Activated T-helper 1 cell treated with anti-CD3 and anti-CD28 coated beads, Interleukin-2, amount 50 U/mL, for 16 hours (primary cell): ENCODE measurements at places on chromosomes 2 and 18.

DNA sequence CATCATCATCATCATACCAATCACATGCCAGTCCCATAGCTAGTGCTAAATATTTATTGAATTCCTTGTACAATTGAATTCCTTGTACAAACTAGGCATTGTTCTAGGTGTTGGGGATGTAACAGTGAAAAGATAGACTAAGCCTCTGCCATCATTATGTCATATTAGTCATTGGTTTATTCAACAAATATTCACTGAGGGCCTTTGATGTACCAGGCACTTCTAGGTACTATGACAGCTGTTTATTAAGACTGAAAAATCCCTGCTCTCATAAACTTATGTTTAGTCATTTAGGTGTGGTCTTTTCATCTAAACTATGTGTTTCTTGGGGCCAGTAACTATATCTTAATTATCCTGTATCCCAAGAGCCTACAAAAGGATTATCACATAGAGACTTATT, 412.3 kb upstream of the ETAA1 start:
- DNase-seq: no peak

GRCh38 chr2:72745679-72746368, 80.0 kb downstream of the EXOC6B start:
- no peak for DNase-seq

DNA sequence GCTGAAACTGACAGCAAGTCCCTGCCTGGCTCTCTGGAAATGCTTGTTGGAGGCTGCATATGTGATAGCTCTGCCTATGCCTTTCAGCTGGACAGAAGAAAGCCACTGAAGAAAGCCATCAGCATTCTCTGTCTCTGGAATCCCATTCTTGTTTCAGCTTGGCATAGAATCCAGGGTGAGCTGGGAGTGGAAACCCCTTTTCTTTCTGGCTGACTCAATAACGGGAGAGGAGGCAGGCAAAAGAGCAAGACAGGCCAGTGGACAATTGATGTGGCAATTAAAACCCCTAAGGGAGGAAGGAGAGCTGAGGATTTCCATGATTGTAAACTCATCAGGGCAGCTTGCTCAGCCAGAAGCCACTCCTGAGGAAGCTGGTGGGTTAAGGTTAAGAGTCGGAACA, 208.1 kb downstream of the CLIP4 start:
- no peak for DNase-seq

DNA sequence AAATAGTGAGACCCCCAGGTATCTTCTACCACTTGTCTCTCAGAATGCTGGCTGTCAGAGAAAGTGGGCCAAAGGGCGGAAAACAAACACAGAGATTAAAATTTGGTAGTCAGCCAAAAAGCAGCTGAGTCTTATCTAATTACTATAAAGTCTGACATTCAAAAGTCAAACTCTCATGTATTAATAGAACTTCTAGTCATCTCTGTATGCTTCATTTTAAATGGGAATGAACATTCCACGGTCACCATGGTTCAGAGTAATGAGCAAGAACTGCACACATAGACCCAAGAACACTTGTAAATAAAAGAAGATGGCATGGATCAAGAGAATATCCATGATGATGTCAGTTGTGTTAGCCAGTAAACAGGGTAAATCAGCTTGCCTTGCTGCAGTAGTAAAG, 1267.0 kb upstream of the CHAC2 start:
- no peak for DNase-seq

- no peak for DNase-seq
Observed at GRCh38 chr2:134892282-134893035, 26.2 kb upstream of the CCNT2 start.

- DNase-seq: no peak
Observed at GRCh38 chr2:173286153-173286809, 68.4 kb upstream of the CDCA7 start.

DNA sequence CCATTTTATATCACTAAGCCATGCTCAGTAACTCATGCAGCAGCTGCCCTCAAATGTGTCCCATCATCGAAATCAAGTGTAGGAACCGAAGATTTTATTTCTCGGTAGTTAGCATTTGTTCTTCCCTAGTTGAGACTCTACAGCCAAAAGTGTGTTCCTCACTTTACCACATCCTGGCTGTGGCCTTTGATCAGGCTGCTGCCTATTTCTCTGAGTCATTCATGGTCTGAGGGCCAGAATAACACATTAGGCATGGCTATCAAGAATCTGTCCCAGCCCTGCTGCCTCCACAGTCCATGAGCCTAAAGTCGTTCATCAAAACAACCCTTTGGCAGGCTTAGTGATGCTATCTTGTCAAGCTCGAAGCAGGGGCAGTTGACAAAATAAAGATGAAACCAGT, 300.1 kb downstream of the TDRD15 start:
- no peak for DNase-seq

DNA sequence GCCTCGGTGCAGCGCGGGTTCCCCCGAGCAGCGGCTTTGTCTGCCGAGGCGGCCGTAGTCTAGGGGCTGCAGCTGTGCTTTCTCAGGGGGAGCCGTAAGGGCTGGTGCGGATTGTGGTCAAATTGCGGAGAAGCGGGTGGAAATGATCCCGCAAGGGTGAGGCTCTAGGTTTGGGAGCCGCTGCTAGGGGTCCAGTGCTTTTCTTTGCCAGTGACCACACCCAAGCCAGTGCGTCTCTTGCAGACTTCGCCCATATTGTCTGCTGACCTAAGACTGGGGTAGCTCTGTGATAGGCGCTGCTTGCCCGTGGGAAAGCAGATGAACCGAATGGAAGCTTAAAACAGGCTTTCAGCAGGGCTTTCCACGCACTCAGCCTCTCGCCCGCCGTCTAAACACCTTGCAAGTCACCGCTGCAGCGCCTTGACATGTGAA, 2.1 kb downstream of the DPYSL5 start:
- no peak for DNase-seq

GRCh38 chr2:43328133-43328532, 101.7 kb upstream of the ZFP36L2 start:
- DNase-seq: no peak

GRCh38 chr2:204145791-204146190, 209.2 kb downstream of the ICOS start:
- DNase-seq: no peak

GRCh38 chr2:173087214-173087581, 11.6 kb downstream of the MAP3K20 start:
- DNase-seq: no peak

- no peak for DNase-seq
Observed at GRCh38 chr2:133641497-133641896, 73.2 kb upstream of the NCKAP5 start.

GRCh38 chr2:221596192-221596591, 24.1 kb upstream of the EPHA4 start:
- no peak for DNase-seq
